ENCODE measurements at places on chromosomes 5 and 9.

DNA sequence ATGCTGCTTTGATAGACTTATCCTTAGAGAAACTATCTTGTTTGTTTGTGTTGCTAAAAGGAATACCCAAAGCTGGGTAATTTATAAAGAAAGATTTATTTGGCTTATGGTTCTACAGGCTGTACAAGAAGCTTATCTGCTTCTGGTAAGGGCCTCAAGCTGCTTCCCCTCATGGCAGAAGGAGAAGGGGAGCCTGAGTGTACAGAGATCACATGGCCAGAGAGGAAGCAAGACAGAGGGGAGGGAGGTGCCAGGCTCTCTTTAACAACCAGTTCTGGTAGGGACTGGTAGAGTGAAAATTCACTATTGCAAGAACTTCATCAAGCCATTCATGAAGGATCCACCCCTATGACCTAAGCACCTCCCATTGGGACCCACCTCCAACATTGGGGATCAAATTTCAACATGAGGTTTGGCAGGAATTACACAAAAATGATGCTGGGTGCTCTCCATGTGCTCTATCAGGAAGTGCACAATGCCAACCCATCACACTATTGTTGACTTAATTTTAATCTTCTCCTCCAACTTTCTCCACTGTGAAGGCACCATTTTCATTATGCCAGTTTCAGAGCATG lies 115.1 kb upstream of the SHB start:
- no peak for DNase-seq

GRCh38 chr9:117827456-117827855 lies 123.3 kb downstream of the TLR4 start:
- no peak for DNase-seq

GRCh38 chr9:108933231-108933717 lies 650 bp downstream of the ELP1 start:
- DNase-seq, result no peak

DNA sequence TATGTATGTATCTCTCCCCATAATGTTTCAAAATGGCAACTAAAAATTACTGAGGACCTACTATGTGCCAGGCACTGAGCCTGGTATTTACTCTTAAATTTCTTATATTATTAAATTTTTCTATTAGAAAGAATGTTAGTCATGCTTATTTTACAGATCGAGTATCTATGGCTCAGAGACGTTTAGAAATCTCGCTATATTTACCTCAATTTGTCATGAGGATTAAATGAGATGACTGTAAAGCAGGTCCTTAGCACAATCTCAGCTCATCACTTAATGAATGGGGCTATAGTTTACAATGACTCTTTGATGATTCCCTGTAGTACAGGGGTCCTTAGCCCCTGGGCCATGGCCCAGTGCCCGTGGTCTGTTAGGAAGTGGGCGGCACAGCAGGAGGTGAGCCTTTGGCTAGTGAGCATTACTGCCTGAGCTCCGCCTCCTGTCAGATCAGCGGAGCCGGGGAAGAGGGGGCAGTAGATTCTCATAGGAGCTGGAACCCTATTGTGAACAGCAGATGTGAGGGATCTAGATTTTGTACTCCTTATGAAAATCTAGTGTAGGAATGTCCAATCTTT lies 15.5 kb downstream of the ENC1 start:
- DNase-seq, result no peak

GRCh38 chr5:88230546-88231066 lies 38.0 kb downstream of the TMEM161B start:
- no peak for DNase-seq

GRCh38 chr5:134003064-134003816 lies 1.5 kb downstream of the VDAC1 start:
- no peak for DNase-seq

GRCh38 chr5:35876454-35876853 lies 19.8 kb downstream of the IL7R start:
- DNase-seq, result no peak

- DNase-seq, result no peak
Observed at GRCh38 chr5:153704110-153704509, 213.6 kb downstream of the GRIA1 start.

DNA sequence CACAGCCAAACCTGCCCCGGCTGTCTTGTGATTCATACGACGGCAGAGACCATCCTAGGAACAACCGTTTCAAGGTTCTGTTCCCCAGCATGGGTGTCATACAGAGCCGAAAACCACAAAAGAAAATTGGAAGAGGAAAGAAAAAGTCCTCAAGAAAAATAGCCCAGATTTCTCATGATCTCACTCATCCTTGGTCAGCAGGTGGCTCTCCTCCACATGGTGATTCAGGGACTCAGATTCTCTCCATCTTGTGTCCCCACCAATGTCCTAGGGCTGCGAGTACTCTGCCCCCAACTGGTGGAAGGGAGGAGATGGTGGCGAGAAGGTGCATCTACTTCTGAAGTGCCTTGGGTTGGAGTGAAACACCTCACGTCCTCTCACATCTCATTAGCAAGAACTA lies 25.6 kb downstream of the PDZD2 start:
- DNase-seq, result no peak

DNA sequence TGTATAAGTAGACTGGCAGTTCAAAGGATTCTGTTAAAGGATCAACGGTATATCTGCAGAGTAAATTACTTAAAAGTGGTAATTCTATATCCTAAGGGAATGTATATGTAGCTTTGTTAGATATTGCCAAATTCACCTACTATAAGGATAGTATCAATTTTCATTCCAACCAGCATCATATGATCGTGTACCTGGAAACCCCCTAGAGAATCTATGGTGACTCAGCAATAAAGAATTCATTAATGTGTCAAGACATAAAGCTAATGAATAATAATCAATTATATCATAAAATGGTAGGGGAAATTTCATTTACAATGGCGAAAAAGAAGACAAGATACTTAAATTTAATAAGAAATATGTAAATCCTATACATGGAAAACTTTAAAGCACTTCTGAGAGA lies 234.1 kb upstream of the ACTBL2 start:
- no peak for DNase-seq

DNA sequence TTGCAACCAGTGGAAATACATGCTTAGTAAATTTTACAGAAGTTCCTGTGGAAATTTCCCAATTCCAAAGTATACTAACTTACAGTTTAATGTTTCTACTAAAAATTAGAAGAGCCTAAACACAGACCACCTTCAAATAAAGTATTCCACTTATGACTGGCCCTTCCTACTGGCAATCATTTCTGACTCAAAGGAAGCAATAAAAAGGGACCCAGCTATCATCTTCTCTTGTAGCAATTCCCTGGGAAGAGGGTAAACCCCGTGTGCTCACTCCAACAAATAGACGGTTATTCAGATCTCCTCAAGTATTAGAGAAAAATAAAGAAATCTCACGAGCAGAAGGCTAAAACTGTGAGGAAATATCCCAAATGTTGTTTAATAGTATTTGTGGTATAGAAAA lies 43.3 kb downstream of the GOLPH3 start:
- no peak for DNase-seq

DNA sequence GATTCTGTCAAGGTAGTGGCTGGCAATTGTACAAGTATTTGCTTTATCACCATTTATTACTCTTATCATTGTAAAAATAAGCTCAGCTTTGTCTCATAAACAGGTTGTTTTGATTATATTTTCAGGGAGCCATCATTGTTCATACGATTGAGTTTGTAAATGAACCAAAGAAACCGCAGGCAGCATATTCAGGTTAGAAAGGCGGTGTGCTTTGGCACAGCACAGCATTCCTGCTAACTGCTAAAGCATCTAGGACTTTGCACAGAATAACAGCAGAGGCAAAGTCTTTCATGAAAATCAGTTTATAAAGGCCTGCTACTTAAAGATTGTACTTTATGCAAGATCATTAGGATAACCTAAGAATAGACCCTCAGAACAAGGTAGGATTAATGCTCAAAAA lies 281.5 kb upstream of the SLC24A2 start:
- no peak for DNase-seq

DNA sequence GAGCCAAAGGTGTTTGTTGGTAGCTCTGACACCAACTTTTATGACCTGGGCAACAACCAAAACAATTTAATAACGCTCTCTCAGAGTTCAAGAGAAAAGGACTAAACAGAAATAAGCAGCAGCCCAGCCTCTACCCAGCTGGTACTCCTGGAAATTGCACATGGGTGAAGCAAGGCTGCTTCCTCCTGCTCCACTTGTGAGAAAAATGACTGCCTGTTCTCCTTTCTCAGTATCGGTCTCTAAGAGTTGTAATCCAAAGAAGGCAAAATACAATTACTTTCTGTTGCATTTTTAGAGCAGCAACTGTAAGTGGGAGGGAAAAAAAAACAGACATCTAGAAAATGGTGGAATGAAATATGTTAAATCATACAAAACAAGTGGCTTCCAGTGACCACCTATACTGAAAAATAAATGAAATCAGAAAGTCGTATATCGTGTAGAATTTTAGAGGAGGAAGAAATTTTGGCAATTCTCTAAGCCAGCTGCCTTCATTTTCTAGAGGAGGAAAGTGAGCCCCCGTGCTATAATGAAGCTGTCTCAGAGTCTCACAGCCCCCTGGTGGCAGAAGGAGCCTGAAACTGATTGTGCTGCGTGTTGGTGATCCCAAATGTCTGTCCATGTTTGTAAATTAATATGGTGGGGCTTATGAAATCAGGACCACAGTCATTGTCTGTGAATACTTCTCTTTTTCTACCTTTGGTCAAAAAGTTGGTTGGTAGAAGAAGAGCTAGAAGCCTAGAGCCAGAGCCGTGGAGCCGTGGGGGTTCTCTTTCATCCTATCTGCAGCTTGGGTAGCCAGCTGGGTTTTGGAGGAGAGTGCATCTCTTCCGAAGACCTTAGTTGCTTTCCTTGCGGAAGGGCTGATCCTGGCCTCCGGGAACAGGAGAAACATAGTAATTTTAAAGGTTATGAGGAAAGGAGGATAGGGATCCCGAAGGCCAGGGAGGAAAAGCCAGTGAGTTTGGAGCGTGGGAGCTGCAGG lies 139.9 kb downstream of the PIP5K1B start:
- no peak for DNase-seq

Data from activated T-helper 1 cell treated with anti-CD3 and anti-CD28 coated beads, Interleukin-2, amount 50 U/mL, for 16 hours (primary cell).